Stimulated activated CD8-positive, alpha-beta memory T cell treated with anti-CD3 and anti-CD28 coated beads, Interleukin-4, amount 100 ng/mL, for 1 hour (primary cell): ENCODE measurements at places on chromosomes 5 and 9.

DNA sequence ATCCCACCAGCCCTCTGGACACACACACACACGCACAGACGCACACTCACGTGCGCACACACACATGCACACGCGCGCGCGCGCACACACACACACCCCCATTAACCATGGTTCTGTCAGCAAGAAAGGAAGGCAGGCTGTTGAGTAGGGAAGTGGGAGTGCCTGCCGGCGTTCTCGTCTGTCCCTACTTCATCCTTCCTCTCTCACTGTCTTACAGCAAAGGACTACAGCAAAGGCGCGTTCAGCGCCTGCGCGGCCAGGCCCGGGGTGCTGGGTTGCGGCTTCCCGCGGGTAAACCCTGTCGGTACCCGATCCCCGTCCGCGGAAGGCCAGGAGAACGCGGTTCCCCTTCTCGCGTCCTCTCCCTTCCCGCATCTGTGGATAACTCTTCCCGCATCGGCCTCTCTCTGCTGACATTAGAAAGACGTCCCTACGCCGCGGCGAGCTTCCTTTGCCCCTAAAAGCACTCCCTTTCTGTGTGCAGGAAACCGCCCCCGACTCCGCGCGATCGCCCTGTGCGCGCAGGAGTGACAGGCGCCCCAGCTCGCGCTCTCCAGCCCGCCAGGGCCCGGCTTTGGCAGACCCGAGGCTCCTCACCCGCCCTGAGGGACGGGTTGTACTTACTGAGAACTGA, 219.2 kb downstream of the AGTPBP1 start:
- DNase-seq: no peak

- DNase-seq: no peak
These were observed 28.2 kb downstream of the LIFR start for GRCh38 chr5:38528162-38528703.

DNA sequence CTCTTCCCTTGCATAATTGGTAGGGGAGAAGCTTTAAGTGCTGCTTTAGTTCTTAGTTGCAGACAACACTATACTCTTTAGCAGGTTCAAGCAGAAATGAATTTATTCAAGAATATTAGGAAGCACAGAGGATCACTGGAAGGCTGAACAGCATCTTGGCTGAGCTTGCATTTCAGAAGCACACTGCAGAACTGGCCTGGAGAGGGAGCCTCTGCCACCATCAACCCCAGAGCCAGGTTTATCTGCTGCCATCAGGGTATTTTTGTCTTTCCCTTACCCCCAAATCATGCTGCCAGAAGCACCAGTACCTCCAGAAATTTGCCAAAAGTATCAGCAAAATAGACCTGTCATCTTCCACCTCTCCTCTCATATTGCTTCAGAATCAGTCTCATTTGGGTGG, 440.7 kb downstream of the DMAC1 start:
- DNase-seq: no peak

- DNase-seq: no peak
These were observed 1.6 kb downstream of the ECM2 start for GRCh38 chr9:92534204-92534603.

DNA sequence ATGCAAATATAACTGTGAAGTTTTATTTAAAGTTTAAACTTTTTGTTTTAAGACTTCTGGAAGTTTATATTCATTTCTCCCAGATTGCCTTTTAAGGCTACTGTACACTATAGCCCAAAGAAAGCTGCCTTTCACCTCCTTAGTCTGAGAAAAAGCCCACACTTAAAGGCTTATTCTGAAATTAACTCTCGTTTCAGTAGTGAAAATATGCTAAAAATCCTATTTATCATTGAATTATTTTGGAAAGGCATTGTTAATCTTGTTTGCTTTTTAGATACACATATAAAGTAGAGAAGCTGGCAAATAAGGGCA, 3.3 kb upstream of the PURA start:
- no peak for DNase-seq

GRCh38 chr9:127812011-127812410, 9.3 kb downstream of the FPGS start:
- no peak for DNase-seq

- DNase-seq: no peak
These were observed 148.9 kb downstream of the ENC1 start for GRCh38 chr5:74491586-74491985.

DNA sequence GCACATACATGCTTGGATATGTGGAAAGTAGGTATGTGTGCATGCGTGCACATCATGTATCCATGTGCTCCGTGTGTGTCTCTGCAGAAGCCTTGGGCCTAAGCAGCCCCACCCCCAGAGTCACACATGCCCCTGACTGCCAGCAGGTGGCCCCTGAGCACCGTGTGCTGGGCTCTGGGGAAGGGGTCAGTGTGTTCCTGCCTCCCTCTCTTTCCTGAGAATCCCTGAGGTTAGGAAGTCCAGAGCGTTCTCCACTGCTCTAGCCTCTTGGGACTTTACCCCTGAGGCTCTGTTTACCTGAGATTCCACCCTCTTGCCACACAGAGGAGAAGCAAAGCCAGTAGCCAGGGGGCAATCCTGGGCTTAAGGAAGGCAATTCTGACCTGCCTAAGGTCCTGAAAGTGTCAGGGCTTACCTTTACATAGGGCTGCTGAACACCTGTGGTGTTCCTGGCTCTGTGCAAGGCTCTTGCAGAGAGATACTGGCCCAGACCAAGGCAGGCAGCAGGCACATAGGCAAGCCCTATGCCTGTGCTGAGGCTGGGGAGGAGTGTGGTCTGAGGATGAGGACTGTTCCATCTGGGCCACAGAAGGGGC, 207.3 kb downstream of the TMEM38B start:
- no peak for DNase-seq

DNA sequence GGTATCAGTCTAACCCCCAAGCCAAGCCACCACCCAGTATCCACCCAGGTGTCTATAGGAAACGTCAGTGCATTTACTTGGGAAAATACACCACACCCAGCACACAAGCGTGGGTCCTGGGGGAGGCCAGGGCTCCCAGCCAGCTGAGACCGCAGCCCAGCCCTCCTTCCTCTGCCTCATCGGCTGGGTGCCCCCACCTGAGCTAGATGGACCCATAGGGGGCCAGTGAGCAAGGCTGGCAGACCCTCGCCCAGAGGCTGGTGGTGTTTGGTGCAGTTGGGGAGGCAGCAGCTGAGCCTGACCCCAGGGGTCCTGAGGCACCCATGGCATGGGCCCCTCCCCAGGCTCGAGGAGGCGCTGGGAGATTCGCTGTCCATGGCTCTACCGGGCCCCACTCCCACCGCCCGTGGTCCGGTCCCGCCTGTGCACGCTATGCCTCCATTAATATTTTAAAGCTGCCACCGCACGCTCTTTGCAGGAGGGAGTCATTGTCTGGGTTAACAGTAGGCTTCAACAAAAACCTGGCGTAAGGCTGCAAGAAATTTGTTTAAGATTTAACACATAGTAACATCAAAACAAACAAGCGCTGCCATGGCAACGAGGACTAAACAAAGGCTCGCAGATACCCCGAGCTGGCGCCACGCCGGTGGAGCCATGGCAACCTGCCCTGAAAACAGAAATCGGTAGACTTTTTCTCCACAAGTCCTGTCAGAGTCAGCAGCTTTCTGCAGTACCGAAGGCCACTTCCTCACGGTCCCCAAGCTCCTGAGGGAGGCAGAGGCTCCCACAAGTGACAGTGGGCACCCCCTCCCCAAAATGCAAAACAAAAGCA, 20.6 kb downstream of the TPPP start:
- peak; percentile 58 for DNase-seq

GRCh38 chr9:132042324-132042723, 37.3 kb downstream of the MED27 start:
- no peak for DNase-seq

GRCh38 chr5:113061846-113062780, 85.5 kb downstream of the DCP2 start:
- DNase-seq: no peak

DNA sequence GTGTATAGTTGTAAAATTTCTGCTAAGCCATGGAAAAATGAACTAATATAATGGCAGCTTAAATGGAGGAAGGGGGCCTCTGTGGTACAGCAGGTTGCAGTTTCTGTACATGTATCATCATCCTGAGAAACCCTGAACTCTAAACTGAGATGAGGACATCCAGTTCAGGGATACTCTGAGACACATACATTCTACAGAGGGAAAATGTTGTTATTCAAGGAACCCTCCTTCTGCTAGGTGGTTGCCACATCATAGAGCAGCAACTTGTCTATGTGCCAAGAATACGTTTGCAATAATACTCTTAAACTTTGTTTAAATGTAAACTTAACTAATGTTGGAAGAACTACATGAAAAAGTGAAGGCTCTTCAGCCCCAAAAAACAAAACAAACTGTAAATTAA, 1310.8 kb upstream of the WWC1 start:
- DNase-seq: no peak

GRCh38 chr5:120035815-120036577, 406.6 kb downstream of the FAM170A start:
- DNase-seq: no peak

GRCh38 chr9:111052791-111053190, 14.5 kb upstream of the LPAR1 start:
- DNase-seq: no peak

GRCh38 chr9:116009420-116009819, 144.2 kb upstream of the PAPPA start:
- no peak for DNase-seq

DNA sequence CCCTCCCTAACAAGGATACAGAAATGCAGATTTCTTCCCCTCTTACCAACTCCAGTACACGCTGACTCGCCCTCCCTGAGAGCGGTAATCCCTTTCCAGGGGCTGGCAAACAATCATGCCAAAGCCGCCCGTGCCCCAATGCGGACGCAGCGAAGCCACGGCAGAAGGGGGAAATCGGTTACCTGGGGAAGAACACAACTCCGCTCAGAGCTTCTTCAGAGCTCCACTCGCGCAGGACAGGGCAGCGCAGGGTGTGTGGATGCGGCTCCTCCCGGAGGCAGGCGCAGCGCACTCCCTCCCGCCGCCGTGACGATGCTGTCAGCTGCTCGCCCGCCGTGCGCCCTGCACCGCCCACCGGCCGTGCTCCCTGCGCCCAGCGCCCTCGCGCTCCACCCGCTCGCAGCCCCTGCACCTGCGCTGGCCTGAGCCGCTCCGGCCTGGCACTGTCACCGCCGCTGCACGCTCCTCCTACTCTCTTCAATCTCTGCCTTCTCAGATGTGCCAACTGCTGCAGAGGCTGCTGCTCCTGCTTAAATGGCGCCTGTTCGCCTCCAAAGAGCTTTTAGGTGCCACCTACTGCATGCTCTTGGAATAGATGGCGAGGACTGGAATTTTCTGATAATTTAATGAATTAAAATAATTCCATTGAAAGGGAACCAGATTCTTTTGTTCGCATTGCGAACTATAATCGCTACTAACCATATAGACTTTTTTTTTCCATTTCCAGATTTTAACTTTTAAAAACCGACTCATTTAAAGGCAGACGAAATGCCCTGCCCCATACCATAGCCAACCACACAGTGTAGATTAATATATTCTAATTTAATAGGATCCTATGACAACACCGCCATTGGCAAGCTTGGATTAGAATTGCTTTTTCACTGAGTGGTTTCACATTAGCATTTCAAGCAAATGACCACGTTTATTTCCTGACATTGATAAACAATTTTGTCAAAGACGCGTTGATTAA, at the start of gene DIRAS2:
Gene DIRAS2 (minus strand): TSS at position 255 of the 970 bp plus-strand sequence. CDS start 28,997 bp downstream, outside the sequence.
- no peak for DNase-seq
